Astrocyte (in vitro differentiated cells and primary cell): ENCODE measurements at places on chromosomes 2 and 18.
A peak's percentile ranks its signal among the peaks of the same experiment; 100 is the strongest.

GRCh38 chr2:37985333-37985732 lies 60.2 kb downstream of the RMDN2 start:
- DNase-seq: peak; percentile 82

DNA sequence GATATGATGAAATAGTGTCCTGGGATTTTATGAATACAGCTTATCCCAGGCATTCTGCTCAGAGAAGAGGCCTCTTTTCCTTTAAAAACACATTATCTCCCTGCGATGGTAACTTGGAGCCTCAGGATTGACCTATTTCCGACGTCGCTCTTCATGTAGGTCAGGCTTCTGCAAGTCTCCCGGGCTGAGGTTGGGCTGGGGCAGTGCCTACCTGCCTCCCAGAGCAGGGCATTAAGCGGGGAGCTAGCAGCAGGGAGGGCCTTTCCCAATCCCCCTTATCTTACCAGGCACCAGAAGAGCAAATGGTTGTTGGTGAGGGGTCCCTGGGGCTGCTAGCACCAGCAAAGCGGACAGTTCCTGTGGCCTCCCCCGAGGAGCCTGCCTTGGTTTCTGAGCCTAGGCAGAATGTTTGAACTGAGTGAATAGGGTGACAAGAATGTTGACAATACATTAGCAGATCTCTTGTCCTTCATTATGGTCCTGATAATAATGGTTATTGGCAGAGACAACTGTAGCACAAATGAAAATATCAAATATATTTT lies 60.2 kb downstream of the TRPM8 start:
- DNase-seq: no peak

GRCh38 chr2:96225016-96225533 lies 16.4 kb upstream of the STARD7 start:
- DNase-seq: no peak

- DNase-seq: no peak
Measured at GRCh38 chr2:58976375-58977071, 735.4 kb upstream of the FANCL start.

DNA sequence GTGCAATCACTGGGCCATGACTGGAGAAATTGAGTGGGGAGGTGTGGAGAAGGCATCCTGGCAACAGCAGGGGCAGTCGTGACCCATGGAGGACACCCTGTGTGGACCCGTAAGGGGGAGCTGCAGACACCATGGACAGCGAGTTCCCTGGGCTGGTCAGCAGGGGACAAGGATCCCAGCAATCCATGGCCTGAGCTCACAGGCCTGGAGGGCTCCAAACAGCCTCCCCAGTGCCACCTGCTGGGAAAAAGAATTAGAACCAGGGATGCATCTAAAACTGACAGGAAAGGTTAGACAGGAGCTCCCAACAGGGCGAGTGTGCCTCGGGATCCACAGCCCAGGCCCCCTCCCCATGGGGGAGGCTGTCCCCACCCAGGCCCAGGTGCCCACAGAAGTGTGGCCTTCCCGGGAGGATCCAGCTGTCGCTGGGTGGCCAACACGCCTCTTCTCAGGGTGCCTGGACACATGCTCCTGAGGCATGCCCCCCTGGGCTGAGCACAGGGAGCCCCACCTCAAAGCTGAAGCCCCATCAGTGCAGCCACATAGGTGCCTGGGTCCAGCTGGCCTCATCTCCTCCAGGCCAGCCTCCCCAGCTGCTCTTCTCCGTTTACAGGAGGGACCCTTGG lies 20.5 kb upstream of the KIF1A start:
- peak; percentile 39 for DNase-seq

DNA sequence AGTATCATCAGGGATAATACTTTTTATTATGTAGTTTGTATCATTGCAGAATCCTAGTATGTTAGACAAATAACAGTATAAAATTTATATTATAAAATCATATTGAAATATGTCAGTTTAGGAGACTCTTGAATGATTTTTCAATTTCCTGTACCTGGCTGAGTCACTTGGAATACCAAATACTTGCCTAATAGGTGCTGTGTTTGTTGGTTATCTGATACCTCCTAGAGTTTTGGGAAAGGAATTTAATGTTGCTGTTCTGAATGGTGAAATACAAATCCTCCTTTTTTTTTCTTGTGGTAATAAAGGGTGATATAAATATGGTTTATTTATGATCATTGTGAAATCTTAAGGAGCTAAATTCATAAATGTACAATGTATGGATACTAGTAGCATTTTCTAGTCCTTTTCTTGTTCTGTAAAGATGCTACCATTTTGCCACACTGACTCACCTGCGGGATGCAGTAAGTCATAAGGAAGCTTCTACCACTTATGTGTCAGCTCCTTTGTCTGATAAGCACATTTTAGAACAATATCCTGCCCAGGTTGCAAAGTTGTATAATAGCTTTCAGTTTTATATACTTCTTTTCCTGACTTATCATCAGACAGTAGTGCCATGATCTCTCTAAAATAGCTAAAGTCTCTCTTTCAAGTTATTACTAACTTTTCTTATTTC lies 465.5 kb downstream of the XIRP2 start:
- no peak for DNase-seq

GRCh38 chr18:36365836-36366775 lies 68.6 kb downstream of the FHOD3 start:
- DNase-seq: no peak

DNA sequence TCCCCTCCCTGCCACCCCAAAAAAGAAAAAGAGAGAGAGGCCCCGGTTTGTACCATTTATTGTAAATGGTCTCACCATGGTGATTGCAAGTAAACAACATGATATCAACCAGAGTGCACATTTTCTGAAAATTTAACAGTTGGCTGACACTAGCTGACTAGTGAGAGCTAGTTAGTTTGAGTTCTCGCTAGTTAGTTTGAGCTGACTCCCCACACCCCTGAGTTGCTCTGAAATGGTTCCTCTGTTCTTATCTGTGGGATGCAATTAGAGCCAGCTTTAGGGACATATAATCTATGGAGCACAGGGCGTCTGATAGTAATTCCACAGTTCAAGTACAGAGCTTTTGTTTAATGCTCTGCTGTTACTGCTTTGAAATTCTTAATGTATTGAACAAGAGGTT lies 13.1 kb downstream of the CASP10 start:
- DNase-seq: no peak

DNA sequence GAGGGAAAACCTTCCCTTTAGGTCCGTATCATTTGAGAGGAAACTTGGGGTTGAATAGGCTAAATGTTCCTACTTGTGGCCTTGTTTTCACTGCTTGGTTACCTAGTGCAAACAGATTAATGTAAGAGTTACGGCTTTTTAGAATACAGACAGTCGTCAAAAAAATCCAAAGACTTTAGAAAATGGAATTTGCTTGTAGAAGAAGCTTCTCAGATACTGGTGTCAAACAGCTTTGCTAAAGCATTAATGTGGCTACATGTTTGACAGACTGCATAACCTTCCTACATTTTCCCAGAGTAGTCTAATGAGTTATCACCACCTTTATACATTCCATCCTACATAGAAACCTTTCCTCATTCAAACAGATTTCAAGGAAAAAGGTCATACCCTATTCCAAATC lies 114.6 kb downstream of the FMNL2 start:
- no peak for DNase-seq
